ENCODE measurements at places on chromosomes 12 and 14. TPM values are rescaled to one million over a fixed set of nuclear protein-coding genes. Genes with fewer than 3 reads are reported as not detected.

- no peaks in the 10 kb centered on the region for H3K36me3 ChIP-seq
- no peaks in the 10 kb centered on the region for H3K4me1 ChIP-seq
- H3K27ac ChIP-seq: no peak overlapping the region
- H3K27me3 ChIP-seq: no peaks in the 10 kb centered on the region
Observed at GRCh38 chr12:25376985-25377384, 126.3 kb upstream of the KRAS start.

DNA sequence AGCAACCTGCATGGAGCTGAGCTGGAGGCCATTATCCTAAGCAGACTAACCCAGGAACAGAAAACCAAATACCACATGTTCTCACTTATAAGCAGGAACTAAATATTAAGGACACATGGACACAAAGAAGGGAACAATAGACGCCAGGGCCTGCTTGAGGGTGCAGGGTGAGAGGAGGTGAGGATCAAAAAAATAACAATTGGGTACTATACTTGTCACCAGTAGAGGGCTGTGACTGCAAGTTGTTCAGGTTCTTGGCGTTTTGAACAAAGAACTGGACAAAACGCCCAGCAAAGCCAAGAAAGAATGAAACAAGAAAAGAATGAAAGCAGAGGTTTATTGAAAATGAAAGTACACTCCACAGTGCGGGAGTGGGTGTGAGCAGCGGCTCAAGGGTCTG lies 208.5 kb upstream of the NEDD1 start:
- no peaks in the 10 kb centered on the region for H3K27me3 ChIP-seq
- no peak overlapping the region for H3K27ac ChIP-seq
- no peaks in the 10 kb centered on the region for H3K36me3 ChIP-seq
- no peak overlapping the region for H3K4me3 ChIP-seq
- no peaks in the 10 kb centered on the region for H3K4me1 ChIP-seq

Gene SMOC1
- polyA plus RNA-seq: 2.9 TPM

Gene RTRAF
- 96.4 TPM for polyA plus RNA-seq

GRCh38 chr12:95102916-95103671 lies 29.7 kb upstream of the NR2C1 start:
- no peak for DNase-seq
- no peaks in the 10 kb centered on the region for H3K27me3 ChIP-seq
- no peak overlapping the region for H3K27ac ChIP-seq
- H3K4me1 ChIP-seq: no peaks in the 10 kb centered on the region

Data from pancreas (tissue), 10 donors.